Mammary epithelial cell (primary cell): ENCODE measurements at places on chromosomes 4 and X. TPM values are rescaled to one million over a fixed set of nuclear protein-coding genes. Genes with fewer than 3 reads are reported as not detected.

Gene SPON2
- 0.83 TPM for total RNA-seq

Gene SLC4A4
- not detected in 2 replicates for total RNA-seq

Gene UGDH
- 69.0 TPM for total RNA-seq

Gene CFAP47
- not detected for total RNA-seq

Gene SCFD2
- total RNA-seq: 7.6 and 14.4 TPM in 2 replicates

Gene NLGN3
- total RNA-seq: 0.17 TPM

Gene GUCY1A1
- total RNA-seq: 9.2 TPM

Gene MID1
- 14.3 and 19.5 TPM in 2 replicates for total RNA-seq

Gene DGAT2L6
- not detected in 2 replicates for total RNA-seq

Gene SERTM2
- not detected for total RNA-seq

Gene PWWP3B
- total RNA-seq: 0.11 and 0.12 TPM in 2 replicates

Gene PDZD4
- total RNA-seq: 0.19 and 0.54 TPM in 2 replicates

Gene GC
- total RNA-seq: not detected

Gene HOPX
- total RNA-seq: not detected in 2 replicates

Gene CYSLTR1
- total RNA-seq: not detected in 2 replicates

Gene PIR
- total RNA-seq: 40.9 and 52.0 TPM in 2 replicates

Gene PDLIM3
- 9.0 TPM for total RNA-seq

Gene RAB39B
- total RNA-seq: 5.4 and 17.8 TPM in 2 replicates

Gene ERVMER34-1
- total RNA-seq: 5.4 and 6.6 TPM in 2 replicates

Gene RAI2
- total RNA-seq: under 0.01 TPM

Gene KDR
- 0.35 and 0.49 TPM in 2 replicates for total RNA-seq

Gene FGF16
- not detected in 2 replicates for total RNA-seq

Gene ITM2A
- not detected in 2 replicates for total RNA-seq

Gene ZFYVE28
- 0.83 TPM for total RNA-seq

Gene ARHGAP4
- 1.3 and 2.3 TPM in 2 replicates for total RNA-seq

Gene PNMA5
- not detected for total RNA-seq

Gene EREG
- 9.5 TPM for total RNA-seq

Gene NSD2
- 56.9 and 68.8 TPM in 2 replicates for total RNA-seq

Gene FAM184B
- 0.05 TPM in 1 of 2 replicates, not detected in the other for total RNA-seq

Gene ASMT
- total RNA-seq: not detected

Gene SPANXA2
- total RNA-seq: not detected
